ENCODE measurements at places on chromosomes 16 and 17. TPM values are rescaled to one million over a fixed set of nuclear protein-coding genes. Genes with fewer than 3 reads are reported as not detected.

The SLFN5 gene
- 38.9 TPM for total RNA-seq

The KRTAP1-3 gene
- total RNA-seq: not detected

The ABCA8 gene
- total RNA-seq: 58.2 TPM

The TBC1D3 gene
- 2.3 TPM for total RNA-seq

The MT1G gene
- total RNA-seq: not detected

The CCL17 gene
- not detected for total RNA-seq

The TUBG2 gene
- total RNA-seq: 11.2 TPM

The TBC1D26 gene
- not detected for total RNA-seq

The CACNG4 gene
- not detected for total RNA-seq

The SGCA gene
- total RNA-seq: not detected

The CD79B gene
- not detected for total RNA-seq

The RGS11 gene
- total RNA-seq: 5.2 TPM

The RNF157 gene
- total RNA-seq: 0.16 TPM

The SLC52A1 gene
- 0.18 TPM for total RNA-seq

The ABCA6 gene
- 53.5 TPM for total RNA-seq

The OR4D1 gene
- not detected for total RNA-seq

The SLC47A2 gene
- not detected for total RNA-seq

The CHD9NB gene
- total RNA-seq: 2.1 TPM

The FOXF1 gene
- not detected for total RNA-seq

The KCNJ18 gene
- not detected for total RNA-seq

The PKD1 gene
- total RNA-seq: 153 TPM

The SLC6A2 gene
- total RNA-seq: not detected

The GP1BA gene
- not detected for total RNA-seq

The OTOA gene
- not detected for total RNA-seq

The EXOC3L1 gene
- total RNA-seq: 1.6 TPM

The RNF43 gene
- not detected for total RNA-seq

The RPUSD1 gene
- 33.5 TPM for total RNA-seq

The METTL23 gene
- 16.1 TPM for total RNA-seq

The CCL14 gene
- total RNA-seq: 0.90 TPM

The MMP25 gene
- not detected for total RNA-seq

All from cardiac atrium fibroblast (primary cell).